ENCODE measurements at places on chromosomes 3 and 15.

DNA sequence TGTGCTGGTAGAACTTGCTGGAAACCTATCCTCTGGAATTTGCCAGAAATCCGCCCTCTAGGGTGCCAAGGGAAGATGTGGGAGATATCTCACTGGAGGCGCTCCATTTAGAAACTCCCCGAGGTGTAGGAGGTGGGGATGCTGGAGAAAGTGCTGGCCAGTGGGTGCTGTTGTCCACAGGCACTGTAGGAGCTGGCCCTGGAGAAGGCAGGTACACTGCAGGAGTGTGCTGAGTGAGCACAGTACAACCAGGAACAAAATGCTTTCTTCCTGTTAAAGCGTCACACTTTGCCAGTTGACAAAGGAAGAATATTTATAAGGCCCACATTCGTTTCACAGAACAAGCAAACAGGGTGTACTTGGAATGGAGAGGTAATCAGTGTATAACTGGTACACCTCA is 119.9 kb downstream of the CACNA1D start:
- no peak for DNase-seq

- DNase-seq = no peak
Observed at GRCh38 chr3:169128579-169128978, 534.9 kb downstream of the MECOM start.

DNA sequence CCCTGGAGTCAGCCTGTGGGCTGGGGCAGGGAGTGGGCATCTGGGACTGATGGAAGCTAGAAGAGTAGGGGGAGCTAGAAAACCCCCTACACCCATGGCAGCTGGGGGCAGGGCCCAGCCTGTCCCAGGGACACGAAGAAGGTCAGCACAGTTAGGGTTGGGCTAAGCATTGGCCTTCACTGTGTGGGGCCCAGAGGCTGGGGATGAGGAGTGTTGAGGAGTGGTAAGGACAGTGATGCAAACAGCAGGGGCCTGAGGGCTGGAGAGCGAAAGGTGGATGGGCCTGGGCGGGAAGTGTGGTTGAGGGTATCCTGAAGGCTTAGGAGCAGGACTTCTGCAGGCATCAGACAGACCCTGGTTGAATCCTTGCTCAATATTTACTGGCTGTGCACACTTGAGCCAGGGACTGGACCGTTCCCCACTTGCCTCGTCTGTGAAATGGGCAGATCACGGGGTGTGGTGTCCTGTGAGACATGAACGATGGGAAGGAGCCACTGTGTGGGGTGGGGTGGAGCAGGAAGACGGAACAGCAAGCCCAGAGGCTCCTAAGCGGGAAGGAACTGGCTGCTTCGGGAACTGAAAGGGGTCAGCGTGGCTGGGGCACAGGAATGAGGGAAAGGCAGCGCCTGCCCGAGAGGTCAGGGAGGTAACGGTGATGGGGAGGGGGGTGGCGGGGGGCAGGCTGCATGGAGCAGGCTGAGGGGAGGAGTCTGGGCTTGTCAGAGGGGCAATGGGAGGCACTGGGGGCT is 7.3 kb downstream of the PRKCD start:
- no peak for DNase-seq

DNA sequence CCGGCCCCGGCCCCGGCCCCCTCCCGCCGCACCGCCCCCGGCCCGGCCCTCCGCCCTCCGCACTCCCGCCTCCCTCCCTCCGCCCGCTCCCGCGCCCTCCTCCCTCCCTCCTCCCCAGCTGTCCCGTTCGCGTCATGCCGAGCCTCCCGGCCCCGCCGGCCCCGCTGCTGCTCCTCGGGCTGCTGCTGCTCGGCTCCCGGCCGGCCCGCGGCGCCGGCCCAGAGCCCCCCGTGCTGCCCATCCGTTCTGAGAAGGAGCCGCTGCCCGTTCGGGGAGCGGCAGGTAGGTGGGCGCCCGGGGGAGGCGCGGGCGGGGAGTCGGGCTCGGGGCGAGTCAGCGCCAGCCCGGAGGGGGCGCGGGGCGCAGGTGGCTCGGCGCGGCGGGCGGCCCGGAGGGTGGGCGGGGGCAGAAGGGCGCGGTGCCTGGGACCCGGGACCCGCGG is 352 bp downstream of the CHRD start:
- no peak for DNase-seq

DNA sequence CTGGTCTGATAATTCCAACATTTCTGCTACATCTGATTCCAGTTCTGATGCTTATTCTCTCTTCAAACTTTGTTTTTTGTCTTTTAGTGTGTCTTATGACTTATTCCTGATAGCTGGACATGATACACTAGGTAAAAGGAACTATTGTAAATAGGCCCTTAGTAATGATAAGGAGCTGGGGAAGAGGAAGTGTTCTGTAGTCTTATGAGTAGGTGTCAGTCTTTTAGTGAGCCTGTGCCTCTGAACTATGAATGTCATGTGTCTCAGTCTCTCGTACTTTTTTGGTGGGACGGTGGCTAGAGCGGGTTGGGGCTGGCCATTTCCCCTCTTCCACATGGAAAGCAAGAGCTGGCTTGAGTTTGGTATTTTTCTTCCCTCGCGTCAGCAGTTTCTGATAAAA is 41.2 kb downstream of the PCCB start:
- DNase-seq = no peak

- DNase-seq = no peak
Observed at GRCh38 chr15:51692154-51692553, 10.9 kb downstream of the SCG3 start.

DNA sequence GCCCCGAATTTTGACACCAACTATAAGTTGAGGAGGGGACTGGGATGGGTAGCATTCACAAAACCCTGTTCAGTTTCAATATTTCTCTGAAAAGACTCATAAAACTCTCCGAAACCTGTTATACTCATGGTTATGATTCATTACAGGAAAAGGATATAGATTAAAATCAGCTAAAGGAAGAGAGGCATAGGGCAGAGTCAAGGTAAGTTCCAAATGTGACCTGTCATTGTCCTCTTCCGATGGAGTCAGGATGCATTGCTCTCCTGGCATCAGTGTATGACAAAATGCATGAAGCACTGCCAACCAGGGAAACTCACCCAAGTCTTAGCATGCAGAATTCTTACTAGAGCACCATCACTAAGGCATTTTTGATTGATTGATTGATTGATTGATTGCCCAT is 525.0 kb upstream of the NAALADL2 start:
- no peak for DNase-seq

DNA sequence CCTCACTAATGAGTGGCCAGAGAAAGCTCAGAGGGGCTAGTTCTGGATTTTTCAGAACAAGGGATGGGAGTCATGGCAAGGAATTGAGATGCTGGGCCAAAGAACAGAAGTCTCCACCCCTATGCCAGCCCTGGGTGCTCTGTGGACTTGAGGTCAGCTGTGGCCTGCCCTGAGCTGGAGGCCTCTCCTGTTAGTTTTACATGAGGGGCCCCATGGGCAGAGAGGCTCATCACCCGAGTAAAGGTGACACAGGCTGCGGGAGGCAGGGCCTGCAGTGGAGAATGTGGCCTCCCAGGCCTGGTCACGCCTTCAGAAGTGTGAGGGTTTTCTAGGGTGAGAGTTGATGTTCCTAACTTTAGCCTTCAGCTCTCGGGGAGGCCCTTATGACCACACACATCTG is 44.9 kb downstream of the ABHD5 start:
- no peak for DNase-seq

DNA sequence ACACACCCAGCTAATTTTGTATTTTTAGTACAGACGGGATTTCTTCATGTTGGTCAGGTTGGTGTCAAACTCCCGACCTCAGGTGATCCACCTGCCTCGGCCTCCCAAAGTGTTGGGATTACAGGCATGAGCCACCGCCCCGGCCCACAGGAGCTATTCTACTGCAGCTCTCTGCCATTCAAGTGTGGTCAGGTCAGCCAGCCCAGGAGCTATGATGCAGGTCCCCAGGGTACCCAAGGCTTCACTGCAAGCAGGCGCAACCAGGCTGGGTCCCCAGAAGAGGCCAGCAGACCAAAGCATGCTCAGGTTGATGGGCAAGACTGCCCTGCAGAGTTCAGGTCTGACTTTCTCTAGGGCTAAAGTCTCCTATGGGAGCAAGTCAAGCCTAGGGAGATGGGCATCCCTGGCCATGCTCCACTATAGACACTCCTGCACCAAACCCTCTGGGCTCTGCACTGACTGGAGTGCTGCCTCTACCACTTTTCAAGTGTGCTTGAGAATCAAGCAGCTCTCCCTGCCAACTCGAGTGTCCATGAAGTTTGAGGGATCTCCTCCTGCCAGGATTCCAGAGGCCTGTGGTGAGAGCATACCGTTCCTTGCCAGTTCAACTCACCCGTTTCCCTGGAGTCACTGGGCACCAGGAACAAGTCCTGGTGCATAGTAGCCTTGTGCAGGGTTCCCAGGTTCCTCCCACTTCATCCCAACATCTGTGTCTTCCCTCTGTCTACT is 30.9 kb downstream of the MYO9A start:
- DNase-seq = no peak

Data from activated CD4-positive, alpha-beta T cell treated with anti-CD3 and anti-CD28 coated beads for 24 hours (primary cell).